C1 segment of cervical spinal cord (tissue), 14 donors: ENCODE measurements at places on chromosomes 12 and 14.

- peak; percentile 7 for DNase-seq
Measured at GRCh38 chr12:121326996-121327674, 25.1 kb downstream of the ANAPC5 start.

DNA sequence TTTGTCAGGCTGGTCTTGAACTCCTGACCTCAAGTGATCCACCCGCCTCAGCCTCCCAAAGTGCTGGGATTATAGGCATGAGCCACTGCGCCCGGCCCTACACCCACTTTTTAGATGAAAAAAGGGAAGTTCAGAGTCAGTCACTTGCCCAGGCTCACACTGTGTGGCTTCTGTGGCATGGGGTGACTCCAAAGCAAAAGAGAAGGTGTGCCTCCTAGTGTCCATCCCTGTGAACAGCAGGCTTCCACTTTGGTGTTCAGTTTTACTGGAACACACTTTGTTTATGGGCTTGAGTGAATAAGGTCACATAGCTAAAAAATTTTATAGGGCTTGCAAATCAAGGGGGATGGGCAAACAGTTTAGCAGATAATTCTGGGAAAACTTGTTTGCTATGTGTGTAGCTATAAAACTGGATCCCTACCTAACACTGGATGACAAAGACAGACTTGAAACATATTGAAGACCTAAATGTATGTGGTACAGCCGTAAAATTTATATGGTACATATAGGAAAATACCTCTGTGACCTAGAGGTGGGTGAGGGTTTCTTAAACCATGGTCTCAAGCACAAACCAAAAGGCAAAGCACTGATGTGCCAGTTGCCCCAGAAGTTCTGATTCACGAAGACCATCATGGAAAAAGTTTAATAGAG is 54.9 kb downstream of the EID3 start:
- peak; percentile 20 for DNase-seq

DNA sequence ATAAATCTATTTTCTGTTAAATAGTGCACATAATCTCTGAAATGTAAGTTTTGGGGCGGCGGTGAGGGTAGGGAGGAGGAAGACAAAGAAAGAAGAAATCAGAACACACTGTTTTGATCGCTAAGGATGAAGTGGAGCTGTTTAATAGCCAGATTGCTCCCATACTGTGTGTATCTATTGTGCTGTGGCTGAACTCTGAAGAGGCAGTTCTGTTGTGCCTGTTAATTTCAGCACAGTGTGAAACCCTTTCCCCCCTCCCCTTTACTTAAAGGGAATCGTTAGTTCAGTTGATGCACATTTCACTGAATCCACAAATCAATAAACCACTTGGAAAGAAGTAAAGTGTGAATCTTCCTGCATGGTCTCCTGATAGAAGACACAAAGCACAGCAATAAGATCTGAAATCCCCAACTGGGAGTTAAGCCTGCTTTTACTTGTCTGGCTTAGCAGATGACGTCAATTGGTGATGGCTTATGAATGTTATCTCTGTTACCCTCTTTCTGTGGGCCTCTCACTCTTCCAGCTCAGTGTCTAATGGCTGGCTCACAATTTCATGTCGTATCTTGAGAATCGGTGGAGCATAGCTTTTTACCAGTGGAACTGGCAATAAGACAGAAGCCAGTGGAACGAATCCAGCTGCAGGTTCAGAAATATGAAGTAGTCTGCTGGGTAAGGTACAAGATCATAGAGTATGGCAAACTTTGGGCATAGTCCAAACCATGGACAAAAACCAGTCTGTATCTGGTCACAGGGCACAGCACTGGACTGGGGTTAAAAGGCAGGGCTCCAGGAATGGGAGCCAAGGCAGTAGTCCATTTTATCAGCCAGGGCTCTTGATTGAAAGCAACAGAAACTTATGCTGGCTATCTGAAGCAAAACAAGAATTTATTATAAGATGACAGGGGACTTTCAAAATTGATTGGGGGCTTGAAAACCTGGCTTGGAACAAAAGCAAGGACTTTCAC is 413.5 kb upstream of the SEL1L start:
- DNase-seq, result peak; percentile 20

- no peak for DNase-seq
Measured at GRCh38 chr12:126608607-126609175, 1543.5 kb downstream of the AACS start.

DNA sequence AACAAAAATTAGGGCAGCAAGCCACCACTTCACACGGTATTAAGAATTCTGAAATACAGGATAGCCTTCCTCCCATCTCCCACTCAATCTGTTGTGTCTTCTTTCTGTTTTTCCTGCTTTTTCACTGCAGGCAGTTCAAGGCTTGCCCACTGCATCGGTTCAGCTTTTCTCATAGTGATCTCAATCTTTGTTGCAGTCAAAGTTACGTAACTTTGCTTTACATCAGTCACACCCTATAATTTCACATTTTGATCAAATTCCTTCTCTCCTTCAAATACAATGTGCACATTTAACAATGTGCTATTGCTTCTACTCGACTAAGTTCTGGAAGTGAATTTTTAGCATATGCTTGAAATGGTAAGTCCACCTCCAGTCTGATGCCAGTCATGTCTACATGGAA is 217.6 kb downstream of the EFCAB11 start:
- no peak for DNase-seq

- no peak for DNase-seq
Measured at GRCh38 chr12:1603269-1603993, 9.1 kb upstream of the FBXL14 start.

- no peak for DNase-seq
Measured at GRCh38 chr14:55298500-55298822, 27.2 kb downstream of the FBXO34 start.
